ENCODE measurements at places on chromosomes 6 and 20. TPM values are rescaled to one million over a fixed set of nuclear protein-coding genes. Genes with fewer than 3 reads are reported as not detected.

GRCh38 chr20:16699293-16699692, 30.5 kb upstream of the SNRPB2 start:
- DNase-seq = no peak

HEY2 gene
- total RNA-seq = 0.64 TPM

GRCh38 chr20:408843-409696, 971 bp downstream of the RBCK1 start:
- DNase-seq = no peak

TMEM244 gene
- not detected for total RNA-seq

DNA sequence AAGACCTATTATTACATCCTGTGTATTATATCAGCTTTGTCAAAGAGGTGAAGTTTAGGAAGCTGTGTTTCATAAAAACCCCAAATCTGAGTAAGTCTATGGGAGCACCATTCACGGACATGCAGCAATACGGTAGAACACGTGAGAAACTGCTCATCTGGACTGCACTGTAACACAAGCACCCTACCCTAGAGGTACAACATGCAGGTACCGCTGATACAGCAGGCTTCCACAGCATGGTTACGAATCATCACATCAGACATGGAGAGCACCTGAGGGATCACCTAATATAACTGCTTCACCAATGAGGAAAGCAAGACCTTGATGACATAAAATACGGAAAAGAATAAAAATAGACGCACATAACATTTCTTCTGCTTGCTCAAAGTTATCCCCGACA, 96.7 kb downstream of the GMDS start:
- DNase-seq = no peak

FAM110A gene
- total RNA-seq = 14.9 TPM

- no peak for DNase-seq
Measured at GRCh38 chr6:130681028-130681427, 146.2 kb upstream of the SMLR1 start.

EDN3 gene
- not detected for total RNA-seq

SLC35F1 gene
- not detected for total RNA-seq

PLAGL1 gene
- total RNA-seq = 9.8 TPM

GRCh38 chr20:58836616-58837204, 14.0 kb downstream of the GNAS-AS1 start:
- DNase-seq = no peak

DNA sequence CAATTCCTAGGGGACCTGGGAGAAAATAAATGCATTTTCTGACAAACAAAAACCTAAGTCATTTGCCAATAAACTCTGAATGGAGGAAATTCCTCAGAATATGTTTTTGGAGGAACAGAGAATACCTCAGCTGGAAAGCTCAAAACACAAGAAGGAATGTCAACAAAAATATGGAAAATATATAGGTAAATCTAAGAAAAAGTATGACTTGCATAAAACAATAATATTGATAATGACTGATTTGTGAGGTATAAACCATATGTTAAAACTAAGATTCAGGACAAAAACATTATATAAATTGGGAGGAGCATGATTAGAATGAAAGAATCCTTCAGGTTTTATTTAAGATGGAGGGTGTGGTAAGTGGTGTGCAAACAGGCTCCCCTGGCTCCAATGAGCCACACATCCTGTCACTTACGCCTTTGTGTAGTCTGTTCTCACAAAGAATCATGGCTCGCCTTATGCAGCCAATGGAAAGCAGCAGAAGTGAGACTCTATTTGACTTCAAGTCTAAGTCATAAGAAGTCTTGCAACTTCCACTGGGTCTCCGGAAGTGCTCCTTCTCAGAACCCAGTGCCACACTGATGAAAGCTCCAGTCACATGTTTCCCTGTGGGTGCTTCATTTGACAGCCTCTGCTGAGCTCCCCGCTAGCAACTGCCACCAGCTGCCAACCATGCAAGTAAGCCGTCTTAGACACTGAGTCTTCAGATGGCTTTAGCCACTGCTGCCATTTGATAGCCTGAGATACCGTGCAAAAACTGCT, 8.1 kb downstream of the CFAP61 start:
- DNase-seq = no peak

GRCh38 chr20:17721802-17722486, 22.2 kb downstream of the BANF2 start:
- no peak for DNase-seq

GRCh38 chr6:35469751-35470662, 1.8 kb downstream of the RPL10A start:
- peak; percentile 50 for DNase-seq

IRF4 gene
- total RNA-seq = not detected

DNA sequence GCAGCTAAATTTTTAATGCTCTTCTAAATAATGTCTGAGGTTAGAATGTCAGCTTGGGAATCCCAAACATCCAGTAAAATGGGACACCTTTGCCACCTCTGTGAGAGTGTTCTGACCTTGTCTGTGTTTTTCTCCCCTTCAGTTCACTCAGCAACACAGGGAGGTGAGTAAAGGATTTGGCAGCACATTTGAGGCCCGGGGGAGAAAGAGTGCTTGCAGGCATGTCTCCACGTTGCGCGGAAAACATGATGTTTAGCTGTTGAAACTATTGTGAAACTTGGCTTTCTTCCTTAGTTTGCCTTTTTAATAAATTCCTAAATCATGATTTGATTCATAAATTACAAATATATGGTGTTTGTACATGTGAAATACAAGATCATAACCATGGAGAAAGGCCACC, 707.8 kb upstream of the FLRT3 start:
- DNase-seq = no peak

HLA-A gene
- total RNA-seq = 963 TPM

DNA sequence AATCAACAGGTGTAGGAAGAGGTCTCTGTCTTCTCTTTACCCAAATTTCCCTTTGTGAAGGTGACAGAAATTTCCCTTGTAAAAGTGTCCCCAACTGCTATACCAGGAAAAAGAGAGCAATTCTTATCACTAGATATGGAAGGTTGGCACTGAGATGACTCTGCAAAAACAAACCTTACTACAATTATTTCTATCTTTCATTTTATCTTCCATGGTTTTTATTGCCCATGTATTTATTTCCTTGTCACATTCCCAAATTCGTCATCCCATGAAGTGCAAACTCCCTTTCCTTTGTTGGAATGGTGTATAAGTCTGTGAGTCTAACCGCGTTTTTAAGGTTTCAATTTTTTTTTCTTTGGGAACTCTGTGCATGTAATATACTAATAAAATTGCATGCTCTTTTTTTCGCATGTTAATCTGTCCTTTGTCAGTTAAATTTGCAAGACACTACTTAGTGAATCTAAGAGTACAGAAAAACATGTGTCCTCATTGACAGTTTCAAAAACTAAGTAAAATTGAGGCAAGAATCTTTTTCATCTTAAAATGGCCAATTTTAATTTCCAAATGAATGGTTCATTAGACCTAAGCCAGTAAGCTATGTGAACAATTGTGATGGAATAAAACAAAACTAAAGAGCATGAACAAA, 35.4 kb upstream of the HFE start:
- no peak for DNase-seq

MUCL3 gene
- 0.07 TPM for total RNA-seq

C6orf132 gene
- 85.8 TPM for total RNA-seq

- no peak for DNase-seq
Measured at GRCh38 chr6:167572106-167572505, 247.2 kb downstream of the TTLL2 start.

GRCh38 chr6:27237089-27237803, 10.3 kb upstream of the PRSS16 start:
- peak; percentile 69 for DNase-seq

- DNase-seq = no peak
Measured at GRCh38 chr6:39341937-39342336, 19.4 kb upstream of the KCNK16 start.

DNA sequence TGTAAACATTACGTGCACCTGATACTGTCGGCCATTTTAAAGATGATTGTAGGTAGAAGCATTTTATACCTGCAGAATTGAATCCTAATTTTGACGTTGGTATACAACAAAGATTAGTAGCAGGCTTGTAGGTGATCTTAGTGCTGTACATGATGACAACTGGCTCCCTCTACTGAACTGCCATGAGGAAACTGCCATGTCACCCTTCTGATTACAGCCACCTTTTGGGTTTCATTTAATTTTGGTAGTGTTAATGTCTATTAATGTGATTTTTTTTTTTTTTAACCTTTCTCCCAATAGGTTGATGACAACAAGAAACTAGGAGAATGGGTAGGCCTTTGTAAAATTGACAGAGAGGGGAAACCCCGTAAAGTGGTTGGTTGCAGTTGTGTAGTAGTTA, 2.3 kb downstream of the RPS12 start:
- DNase-seq = no peak

HLA-DQB2 gene
- total RNA-seq = 0.39 TPM

DNA sequence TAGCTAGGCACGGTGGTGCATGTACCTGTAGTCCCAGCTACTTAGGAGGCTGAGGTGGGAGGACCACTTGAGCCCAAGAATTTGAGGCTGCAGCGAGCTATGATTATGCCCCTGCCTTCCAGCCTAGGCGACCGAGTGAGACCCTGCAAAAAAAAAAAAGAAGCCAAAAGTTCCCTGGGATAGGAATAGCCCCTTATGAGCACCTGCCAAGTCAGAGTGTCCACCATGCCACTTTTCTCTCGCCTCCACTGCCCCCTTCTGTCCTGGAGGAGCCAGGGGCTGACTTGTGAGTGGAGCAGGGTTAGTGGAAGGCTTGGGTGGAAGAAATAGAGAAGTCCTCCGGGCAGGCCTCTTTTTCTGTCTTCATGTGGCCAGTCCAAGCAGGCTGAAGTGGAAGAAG, 12.1 kb upstream of the DDX27 start:
- DNase-seq = peak; percentile 27

LBP gene
- not detected for total RNA-seq

- no peak for DNase-seq
Measured at GRCh38 chr20:47224300-47224791, 132.2 kb downstream of the ZMYND8 start.

GRCh38 chr20:50194422-50194830, 3.8 kb downstream of the CEBPB start:
- DNase-seq = no peak

HLA-DOA gene
- total RNA-seq = 1.7 TPM

DNA sequence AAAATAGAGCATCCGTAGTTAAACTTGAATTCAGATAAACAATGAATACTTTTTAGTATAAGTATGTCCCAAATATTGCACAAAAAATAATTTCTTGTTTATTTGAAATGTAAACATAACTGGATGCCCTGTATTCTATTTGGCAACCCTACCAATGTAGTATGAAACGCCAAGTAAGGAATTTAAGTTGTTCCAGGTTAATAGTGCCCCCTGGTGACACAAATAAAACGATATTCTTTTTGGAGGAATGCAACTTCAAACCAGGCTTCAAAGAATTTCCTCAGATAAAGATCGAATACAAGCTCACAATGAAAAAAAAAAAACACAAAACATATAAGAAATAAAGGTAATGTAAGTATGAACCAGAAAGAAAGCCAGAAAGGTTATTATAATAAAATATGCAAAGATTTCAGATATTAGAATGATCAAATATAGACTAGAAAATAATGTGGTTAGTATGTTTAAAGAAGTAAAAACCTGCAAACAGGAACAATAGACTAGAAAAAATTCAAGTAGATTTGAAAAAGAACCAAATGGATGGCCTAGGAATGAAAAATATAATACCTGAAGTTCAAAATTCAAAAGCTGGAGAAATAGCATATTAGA, 18.4 kb upstream of the AKAP7 start:
- peak; percentile 58 for DNase-seq

GRCh38 chr6:14763616-14764015, 482.3 kb upstream of the JARID2 start:
- DNase-seq = no peak

ARMH2 gene
- total RNA-seq = not detected

DNA sequence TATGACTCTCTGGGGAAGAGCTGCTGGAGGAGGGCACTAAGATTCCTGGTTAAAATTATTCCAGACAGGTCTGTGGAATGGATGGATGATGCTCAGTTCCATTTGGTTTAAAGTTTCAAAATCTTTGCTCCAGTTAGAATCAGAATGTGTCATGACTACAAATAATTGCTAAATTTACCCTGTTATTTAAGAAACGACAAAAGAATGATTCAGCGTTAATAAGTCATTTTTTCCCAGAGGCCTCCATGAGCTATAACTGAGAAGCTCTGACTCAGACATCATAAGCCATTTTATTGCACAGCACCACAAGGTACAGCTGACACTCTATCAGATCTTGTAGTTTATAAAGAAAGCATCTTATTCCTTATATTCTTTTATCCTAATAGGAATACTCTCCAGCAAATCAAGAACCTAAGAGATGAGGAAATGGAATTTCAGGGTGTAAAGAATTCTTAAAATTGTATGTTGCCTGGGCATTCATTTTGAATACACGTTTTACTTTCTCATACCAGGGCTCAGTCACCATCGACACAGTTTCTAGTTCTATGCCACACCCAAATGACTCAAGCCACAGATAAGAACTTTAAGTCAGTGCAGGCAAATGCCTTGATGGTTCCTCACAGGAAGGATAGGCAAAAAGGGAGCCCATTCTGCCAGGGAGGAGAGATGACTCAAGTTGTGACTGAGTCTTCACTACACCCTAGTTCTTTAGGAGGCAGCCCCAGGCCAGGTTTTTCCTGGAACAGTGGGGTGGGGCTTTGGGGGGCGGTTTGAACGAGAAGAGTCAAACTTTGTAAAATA, 636.0 kb downstream of the MMUT start:
- DNase-seq = peak; percentile 70

PSORS1C2 gene
- total RNA-seq = not detected

DNA sequence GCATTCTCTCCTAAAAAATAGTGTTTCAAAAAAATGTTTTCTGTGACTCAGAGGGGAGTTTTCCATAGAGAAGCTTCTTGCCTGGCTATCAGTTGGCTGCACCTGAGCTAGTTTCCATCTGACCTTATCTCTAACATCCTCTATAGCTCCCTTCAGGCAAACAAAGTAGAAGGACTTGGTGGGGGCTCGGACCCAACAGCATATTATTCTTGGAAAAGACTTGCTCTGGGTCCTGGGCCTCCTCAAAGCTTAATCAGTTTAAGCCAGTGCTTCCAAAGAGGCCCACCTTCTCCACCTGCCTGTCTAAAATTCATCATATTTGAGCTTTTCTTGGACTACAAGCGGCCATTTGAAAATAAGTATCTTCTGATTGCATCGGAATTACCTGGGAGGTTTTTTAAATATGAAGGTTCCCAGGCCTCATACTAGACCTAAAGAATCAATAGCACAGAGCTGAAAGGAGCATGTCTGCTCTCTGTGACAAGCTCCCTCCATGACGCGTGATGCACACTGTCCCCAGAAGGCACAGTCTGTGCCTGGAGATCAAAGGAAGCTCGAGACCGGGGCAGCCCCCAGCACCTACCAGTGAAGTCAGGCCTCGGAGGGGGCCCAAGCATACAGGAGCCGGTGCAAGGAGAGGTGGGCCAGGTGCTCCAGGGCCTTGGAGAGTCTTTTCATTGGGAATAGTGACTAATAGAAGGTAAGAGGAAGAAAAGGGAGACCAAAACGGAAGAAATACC, 80.6 kb upstream of the HIVEP1 start:
- DNase-seq = no peak

- DNase-seq = no peak
Measured at GRCh38 chr6:33017694-33018353, 8.4 kb upstream of the HLA-DOA start.
